ENCODE measurements at places on chromosomes 4 and X.

DNA sequence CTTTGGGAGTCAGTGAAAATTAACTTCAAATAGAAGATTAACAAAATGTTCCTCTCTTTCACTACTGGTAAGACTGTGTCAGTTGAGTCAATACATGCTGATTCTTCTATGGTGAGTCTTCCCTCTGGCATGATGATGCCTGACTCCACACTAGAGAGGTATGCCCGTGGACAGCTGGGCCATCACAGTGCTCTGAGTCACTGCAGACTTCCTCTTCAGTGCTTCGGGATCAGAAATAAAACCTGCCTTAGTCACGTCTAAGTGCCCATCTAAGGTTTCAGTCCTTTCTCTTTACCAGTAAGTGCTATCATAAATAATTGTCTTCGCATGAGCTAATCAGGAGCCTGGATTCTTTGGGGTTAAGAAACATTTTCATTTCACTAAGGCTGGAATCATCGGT lies 1.6 kb upstream of the ASB5 start:
- DNase-seq: no peak

GRCh38 chr4:160450876-160451275 lies 1348.0 kb downstream of the RAPGEF2 start:
- no peak for DNase-seq

- DNase-seq: no peak
Measured at GRCh38 chrX:107168712-107169111, 37.5 kb downstream of the NUP62CL start.

DNA sequence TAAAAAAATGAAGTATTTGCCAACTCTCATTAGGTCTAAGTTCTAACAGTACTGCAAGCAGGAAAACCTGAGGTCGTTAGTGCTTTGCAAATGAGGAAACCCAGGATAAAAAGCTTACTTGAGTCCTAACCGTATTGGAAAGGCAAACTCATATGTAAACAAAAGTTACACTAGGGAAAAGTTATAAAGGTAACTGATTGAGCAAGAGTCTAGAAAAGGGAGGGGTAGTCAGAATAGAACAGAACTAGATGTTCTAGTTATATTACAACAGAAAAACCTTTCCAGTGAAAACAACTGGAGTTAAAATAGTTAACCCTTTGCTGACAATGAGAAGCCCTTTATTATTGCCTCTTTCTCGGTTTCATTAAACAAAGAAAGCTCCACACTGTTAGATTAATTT lies 66.4 kb upstream of the MAOA start:
- no peak for DNase-seq
